Stimulated activated CD8-positive, alpha-beta memory T cell treated with anti-CD3 and anti-CD28 coated beads, Interleukin-2, amount 100 ng/mL, for 48 hours (primary cell): ENCODE measurements at places on chromosomes 12 and 14.

DNA sequence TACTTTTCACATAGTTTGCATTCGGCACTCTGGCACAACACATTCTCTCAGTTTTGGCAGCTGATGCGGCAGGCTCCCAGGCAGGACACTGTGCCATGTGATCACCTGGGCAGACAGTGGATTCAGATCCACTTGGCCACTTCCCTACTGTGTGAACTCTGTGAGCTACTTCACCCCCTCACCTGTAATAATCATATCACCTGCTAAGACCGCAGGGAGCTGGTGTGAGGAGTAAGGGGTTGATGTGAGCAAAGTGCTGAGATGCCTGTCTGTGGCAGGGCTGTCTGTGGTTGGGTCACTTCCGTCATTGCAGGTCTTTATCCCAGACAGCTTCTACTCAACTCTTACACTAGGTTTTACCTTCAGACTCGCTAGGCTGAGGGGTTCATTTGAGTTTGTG, 50.4 kb upstream of the AMN start:
- no peak for DNase-seq

GRCh38 chr12:99767809-99768208, 120.3 kb downstream of the GARIN6 start:
- DNase-seq = no peak

DNA sequence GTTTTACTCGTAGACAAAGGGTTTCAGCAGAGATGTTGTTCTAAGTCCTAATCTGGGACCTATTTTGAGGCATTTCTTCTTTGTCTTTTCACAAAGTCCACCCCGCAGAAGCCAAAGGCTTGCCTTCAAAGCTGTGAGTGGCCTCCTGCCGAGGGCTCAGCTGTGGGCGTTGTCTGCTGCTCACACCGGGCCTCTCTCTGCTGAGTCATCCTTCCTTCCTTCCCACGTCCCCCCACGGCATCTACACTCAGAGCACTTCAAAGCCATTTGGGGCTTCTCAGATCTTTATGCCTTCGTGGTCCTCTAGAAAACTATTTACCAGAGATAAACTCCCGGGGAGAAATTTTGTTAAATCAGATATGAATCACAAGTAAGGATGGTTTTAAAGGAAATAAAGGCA, 115.9 kb upstream of the TMPO start:
- DNase-seq = peak; percentile 56

DNA sequence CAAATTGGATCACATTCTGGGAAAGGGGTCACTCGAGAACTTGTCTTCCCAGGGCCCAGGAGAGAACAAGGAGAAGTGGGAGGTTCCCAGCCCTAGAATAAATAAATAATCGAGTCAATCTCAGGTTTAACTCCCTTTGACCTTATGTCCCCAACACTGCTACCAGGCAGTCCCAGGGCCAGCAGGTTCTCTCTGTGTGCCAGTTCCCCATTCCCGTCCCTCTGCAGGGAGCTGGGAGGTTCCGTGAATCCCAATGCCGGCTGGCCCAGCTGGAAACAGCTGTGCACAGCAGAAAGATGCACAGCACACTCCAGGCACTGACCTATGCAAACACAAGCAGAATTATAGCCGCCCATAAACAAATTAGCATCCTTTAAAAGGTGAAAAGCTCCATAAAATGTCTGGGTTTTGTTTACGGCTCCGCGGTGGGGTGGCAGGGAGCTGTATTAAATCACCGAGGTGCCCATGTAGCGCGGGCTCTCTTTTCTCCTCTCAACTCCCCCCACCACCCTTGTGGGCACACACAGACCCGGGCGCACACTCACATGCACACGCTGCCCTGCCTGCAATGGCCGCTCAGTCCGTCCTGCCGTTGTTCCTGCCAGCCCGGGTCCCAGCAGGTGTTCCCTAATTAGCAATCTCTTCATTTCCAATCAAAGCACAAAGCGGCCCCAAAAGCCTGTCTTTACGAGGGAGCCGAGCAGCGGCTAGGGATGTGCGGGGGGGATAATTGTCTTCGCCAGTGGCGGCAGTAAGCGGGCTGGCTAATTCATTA, 46.6 kb upstream of the ESRRB start:
- no peak for DNase-seq

DNA sequence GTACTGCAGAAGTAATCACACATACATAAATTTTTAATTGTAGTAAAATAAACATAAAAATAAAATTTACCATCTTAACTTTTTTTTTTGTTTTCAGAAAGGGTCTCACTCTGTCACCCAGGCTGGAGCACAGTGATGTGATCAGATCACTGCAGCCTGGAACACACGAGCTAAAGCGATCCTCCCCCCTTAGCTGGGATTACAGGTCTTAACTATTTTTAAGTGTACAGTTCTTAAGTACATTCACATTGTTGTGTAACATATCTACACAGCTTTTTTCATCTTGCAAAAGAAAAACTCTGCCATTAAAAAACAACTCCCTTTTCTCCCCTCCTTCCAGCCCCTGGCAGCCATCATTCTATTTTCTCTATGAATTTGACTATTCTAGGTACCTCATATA, 92.3 kb downstream of the PPP1R12A start:
- no peak for DNase-seq

DNA sequence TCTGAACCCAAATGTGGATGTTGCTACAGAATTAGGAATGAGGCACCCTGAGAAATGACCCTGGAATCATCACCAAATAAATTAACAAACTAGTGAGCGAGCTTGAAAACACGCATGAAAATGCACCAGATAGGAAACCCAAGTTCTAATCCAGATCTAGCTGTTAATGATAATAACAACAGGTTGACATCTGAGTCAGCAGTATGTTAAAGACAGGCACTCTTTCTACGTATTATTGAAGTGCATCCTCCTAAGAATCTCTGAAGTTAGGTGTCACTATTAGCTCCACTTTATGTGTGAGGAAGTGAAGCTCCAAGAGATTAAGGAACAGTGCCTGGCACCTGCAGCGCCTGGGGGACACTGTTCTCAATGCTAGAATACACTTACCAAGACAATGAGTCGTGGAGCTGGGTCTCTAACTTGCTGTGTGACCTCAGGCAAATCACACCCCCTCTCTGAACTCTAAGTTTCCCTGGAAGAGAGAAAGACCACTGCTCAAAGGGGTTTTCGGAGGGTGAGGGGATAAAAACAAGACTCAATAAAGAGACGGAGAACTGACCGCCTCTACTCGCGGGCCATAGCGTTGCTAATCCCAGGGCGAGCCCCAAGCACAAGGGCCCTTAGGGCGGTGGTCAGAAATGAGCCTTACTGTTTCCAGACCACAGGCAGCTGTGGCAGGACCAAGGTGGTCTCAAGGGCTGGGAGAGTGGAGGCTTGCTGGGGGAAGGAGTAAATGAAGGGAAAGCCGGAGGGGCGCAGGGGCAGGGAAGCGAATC, 2.1 kb downstream of the SLC6A12 start:
- no peak for DNase-seq

GRCh38 chr12:48388460-48388859, 37.7 kb upstream of the ZNF641 start:
- no peak for DNase-seq

- no peak for DNase-seq
Observed at GRCh38 chr12:95709152-95709551, 81.4 kb downstream of the NTN4 start.

GRCh38 chr12:19436931-19437330, 2.4 kb upstream of the AEBP2 start:
- no peak for DNase-seq

- no peak for DNase-seq
Observed at GRCh38 chr12:25194214-25194613, 746 bp downstream of the DNAI7 start.

GRCh38 chr12:4969405-4969804, 59.7 kb downstream of the KCNA1 start:
- no peak for DNase-seq

DNA sequence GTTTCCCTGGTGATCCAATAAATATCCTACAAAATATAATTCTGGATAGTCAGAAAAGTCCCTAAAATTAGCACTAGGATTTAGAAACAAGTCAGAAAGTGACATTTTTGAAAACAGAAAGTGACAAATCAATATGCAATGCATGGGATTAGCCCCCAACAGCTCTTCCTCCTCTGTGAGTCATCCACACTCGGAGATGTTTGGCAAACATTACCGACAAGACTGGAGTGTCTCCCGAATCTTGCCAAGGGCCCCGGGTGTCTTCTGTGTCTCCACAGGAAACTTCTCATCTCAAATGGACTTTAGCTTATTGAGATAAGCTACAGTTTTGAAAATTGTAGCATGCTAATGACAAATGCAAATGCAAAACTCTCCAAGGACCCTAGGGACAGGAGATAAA, 398.9 kb upstream of the CCDC196 start:
- no peak for DNase-seq
